ENCODE measurements at places on chromosomes 16 and 17.

- DNase-seq: no peak
These were observed 174.9 kb upstream of the CIBAR2 start for GRCh38 chr16:85286951-85287814.

GRCh38 chr16:76583466-76583865, 306.3 kb downstream of the CNTNAP4 start:
- DNase-seq: no peak

- no peak for DNase-seq
These were observed 301.2 kb downstream of the SEC14L1 start for GRCh38 chr17:77441940-77442339.

GRCh38 chr16:1541293-1542165, 8.1 kb downstream of the TMEM204 start:
- no peak for DNase-seq

GRCh38 chr17:46795379-46795952, 23.0 kb downstream of the WNT3 start:
- DNase-seq: no peak

DNA sequence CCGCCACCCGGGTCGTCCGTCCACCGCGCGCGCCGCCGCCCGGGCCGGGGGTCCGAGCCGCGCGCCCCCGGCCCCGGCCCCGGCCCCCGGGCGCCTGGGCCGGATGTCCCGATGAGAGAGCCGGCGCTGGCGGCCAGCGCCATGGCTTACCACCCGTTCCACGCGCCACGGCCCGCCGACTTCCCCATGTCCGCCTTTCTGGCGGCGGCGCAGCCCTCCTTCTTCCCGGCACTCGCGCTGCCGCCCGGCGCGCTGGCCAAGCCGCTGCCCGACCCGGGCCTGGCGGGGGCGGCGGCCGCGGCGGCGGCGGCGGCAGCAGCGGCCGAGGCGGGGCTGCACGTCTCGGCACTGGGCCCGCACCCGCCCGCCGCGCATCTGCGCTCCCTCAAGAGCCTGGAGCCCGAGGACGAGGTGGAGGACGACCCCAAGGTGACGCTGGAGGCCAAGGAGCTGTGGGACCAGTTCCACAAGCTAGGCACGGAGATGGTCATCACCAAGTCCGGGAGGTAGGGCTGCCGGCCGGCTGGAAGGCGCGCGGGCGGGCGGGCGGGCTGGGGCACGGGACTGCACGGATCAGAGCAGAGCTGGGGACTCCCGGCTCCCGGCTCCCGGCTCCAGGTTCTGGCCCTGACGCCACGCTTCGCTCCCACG, 548 bp downstream of the TBX2 start:
- DNase-seq: no peak

DNA sequence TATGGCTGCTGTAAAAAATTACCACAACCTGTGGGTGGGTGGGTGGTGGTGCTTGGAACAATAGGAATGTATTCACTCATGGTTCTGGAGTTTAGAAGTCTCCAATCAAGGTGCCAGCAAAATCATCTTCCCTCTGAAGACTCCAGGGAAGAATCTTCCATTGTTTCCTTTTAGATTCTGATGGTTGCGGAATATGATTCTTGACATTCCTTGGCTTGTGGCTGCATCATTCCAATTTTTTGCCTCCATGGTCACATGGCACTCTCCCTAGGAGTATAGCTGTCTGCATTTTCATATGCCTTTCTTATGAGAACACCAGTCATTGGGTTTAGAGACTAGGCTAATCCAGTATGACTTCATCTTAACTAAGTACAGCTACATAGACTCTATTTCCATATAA, 401.0 kb downstream of the HS3ST3B1 start:
- no peak for DNase-seq

DNA sequence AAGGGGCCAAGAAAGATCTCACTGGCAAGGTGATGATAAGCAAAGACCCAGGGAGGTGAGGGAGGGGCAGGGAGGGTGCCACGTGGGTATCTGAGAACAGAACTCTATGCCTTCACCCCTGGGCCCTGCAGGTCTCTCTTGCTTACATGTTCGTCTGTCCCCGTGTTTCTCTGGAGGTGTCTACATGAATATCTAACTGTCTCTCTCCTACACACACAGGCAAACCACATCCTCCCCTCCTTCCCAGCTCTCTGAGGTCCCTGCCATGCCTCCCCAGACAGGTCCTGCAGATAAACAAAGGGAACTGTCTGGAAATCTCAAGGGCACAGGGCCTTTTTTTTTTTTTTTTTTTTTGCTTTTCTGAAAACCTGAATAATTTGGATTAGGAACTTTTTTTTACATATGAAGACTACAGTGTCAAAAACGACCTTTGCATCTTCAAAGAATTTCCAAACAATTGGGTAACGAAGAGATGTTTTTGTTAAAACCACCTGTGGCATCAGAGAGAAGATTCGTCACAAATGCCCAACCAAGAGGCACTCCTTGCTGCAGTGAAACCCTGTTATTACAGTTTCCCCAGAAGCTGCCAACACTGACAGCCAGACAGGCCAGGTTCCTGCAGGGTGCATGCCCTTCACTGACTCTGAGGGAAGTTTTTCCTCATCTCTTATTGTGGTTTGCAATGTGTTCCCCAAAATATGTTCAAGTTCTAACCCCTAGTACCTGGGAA, 17.8 kb downstream of the PLLP start:
- DNase-seq: no peak

DNA sequence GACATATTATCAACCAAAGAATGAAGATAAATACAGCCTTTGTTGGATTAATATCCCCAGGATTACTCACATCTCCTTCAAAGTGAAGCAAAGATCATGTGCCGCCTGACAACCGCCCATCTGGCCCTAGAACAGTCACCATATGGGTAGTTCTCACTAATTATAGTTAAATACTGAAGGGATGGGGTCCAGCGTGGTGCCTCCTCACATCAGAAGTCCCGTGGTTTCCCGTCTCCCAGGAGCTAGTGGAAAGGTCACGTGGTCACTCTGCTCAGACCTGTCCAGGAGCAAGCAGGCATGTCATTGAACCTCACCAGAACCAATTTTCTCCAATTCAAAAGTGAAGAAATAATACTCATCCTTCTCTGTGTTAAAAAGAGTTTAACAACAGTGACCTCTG, 434.5 kb downstream of the SHISA9 start:
- DNase-seq: no peak

DNA sequence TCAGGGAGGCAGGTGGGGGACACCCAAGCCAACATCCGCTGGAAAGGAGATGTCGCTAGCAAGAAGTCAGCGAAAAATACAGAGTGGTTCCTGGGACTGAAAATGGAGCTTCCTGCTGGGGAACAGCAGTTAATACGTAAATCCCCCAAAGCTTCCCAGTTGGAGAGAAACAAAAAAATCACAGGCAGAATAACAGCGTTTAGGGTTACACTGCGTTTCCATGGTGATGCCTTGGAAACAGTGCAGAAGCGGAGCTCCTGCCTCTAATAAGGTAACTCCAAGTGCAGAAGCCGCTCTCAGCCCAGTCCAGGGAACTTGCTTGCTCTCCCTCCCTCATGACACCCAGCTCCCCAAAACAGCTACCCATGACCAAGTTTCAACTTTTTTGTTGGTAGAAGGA, 73.4 kb downstream of the PLD6 start:
- DNase-seq: no peak

- DNase-seq: no peak
These were observed 18.9 kb downstream of the RPRML start for GRCh38 chr17:46960152-46960551.

GRCh38 chr17:49978501-49978900, 9.5 kb downstream of the DLX4 start:
- no peak for DNase-seq

GRCh38 chr16:6284731-6285130, 1047.9 kb upstream of the RBFOX1 start:
- DNase-seq: no peak

DNA sequence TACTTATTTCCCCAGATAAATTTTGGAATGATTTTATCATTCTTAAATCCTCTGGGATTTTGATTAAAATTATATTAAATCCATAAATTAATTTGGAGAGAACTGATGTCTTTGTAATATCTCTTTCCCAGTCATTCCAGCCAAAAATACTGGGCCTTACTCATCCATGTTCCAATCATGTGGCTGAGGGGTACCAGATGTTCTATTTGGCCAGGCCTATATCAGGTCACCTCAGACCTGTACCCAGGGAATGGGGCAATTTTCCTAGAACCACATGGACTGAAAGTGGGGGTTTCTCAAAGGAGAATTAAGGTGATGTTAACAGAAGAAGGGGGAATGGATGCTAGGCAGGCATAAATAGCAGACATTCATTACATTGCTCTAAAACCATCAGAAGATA, 7.5 kb downstream of the SNTB2 start:
- DNase-seq: no peak

GRCh38 chr17:21094298-21094704, 32.5 kb upstream of the DHRS7B start:
- no peak for DNase-seq

- no peak for DNase-seq
These were observed 150.0 kb upstream of the RBFOX1 start for GRCh38 chr16:7182510-7183109.

DNA sequence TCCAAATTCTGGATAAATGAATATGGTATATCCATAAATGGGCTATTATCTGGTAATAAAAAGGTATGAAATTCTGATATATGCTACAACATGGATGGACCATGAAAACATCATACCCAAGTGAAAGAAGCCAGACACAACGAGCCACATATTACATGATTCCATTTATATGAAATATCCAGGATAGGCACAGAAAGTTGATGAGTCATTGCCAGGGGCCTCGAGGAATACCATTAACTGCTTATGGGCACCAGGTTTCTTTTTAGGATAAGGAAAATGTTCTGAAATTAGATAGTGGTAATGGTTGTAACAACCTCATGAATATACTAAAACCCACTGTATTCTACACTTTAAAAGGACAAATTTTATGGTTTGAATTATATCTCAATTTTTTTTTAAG, 123.2 kb downstream of the PITPNC1 start:
- no peak for DNase-seq

DNA sequence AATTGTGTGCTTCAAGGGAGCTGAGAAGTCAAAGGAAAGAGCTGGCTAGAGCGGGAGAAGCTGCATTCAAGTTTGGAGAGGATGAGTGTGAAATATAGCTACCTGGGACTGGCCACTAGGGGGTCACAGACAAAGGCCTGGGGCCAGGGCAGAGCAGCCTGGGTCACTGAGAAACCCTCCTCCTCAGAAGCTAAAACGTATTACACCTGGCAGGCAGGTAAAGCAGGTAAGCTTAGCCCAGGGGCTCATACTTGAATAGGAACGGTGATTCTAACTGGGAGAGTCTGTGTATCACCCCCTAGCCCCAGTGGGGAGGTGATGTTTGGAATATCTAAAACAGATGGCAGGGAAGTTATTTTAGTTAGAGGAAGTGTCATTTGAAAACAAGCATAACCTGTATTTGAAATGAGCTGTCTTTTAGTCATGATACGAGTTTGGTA, 6.8 kb downstream of the KRT37 start:
- DNase-seq: no peak

DNA sequence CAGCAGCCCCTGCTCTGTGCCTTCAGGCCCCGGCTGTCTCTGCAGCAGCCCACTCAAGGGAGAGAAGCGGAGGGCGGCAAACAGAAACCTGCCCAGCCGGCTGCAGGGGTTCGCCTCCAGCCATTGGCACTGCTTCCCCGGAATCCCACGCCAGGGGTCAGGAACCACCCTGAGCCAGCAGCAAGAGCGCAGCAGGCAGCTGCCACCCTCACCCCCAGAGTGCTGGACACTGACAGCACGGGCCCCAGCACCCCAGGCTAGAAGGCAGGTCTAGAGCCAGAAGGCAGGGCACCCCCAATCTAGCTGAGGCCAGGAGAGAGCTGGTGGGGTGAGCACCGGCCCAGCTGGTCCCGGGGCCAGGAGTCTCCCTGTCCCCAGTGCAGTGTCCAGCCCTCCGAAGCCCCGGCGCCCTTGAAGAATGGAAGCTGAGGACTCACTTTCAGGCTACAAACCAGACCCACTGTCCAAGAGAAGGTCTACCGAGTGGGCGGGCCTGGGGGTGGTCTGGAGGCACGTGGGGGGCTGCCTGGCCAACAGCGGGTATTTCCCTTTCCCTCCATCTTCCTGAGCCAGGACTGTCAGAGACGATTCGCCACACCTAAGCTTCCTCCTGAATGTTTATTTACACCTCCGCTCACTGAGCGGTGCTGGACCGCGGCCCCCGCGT, 8.4 kb downstream of the UBALD2 start:
- no peak for DNase-seq

GRCh38 chr17:71142333-71142732, 973.0 kb downstream of the KCNJ2 start:
- no peak for DNase-seq

- DNase-seq: no peak
These were observed 32.7 kb downstream of the YWHAE start for GRCh38 chr17:1367351-1367745.

GRCh38 chr16:21097151-21097550, 53.5 kb downstream of the DNAH3 start:
- no peak for DNase-seq

GRCh38 chr16:63530974-63531373, 1494.7 kb upstream of the CDH8 start:
- DNase-seq: no peak

- no peak for DNase-seq
These were observed 24.4 kb upstream of the CRHR1 start for GRCh38 chr17:45759761-45760160.

GRCh38 chr17:28684963-28685362, 23.0 kb downstream of the SUPT6H start:
- DNase-seq: no peak

DNA sequence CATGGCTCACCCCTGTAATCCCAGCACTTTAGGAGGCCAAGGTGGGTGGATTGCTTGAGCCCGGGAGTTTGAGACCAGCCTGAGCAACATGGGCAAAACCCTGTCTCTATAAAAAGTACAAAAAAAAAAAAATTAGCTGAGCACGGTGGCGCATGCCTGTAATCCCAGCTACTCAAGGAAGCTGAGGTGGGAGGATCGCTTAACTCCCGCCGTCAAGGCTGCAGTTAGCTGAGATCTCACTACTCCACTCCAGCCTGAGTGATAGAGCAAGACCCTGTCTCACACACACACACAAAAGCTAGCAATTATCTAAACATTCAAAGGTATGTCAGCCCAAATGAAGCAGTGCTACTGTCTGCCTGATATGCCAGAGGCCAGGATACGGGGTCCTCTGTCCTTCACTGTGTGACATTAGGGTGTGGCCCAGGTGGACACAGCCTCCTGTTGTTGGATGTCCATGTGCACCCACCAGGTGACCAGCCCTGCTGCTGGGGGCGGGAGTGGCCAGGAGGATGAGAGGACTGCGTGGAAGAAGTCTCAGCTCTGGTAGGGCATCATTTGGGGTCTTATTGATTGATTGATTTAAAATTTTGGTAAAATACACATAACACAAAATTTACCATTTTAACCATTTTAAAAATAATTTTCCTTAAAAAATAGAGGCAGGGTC, 3.9 kb downstream of the NLRC3 start:
- no peak for DNase-seq

All from NCI-H1930 (cell line).